ENCODE measurements at places on chromosomes 2 and 18.

GRCh38 chr2:118548880-118549488 lies 298.5 kb downstream of the EN1 start:
- ATAC-seq: no peak

GRCh38 chr2:217935901-217936684 lies 66.7 kb downstream of the TNS1 start:
- no peak for ATAC-seq

DNA sequence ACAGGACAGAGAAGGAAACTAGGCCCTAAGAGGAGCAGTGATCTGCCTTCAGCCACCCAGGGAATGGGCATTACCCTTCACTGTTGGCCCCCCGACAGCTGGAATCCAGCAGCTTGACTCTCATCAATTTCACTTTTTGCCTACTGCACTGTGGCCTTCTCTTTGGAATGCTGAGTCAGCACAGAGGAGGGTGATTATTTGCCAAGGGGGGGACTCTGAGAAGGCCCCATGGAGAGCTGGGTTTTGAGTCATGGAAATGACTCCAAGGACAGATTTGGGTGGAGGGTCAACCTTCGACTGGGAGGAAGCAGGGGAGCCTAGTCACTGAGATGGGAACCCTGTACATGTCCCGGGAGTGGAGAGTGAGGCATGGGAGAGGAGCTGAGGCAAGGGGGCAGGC lies 38.1 kb upstream of the NTSR2 start:
- no peak for ATAC-seq

DNA sequence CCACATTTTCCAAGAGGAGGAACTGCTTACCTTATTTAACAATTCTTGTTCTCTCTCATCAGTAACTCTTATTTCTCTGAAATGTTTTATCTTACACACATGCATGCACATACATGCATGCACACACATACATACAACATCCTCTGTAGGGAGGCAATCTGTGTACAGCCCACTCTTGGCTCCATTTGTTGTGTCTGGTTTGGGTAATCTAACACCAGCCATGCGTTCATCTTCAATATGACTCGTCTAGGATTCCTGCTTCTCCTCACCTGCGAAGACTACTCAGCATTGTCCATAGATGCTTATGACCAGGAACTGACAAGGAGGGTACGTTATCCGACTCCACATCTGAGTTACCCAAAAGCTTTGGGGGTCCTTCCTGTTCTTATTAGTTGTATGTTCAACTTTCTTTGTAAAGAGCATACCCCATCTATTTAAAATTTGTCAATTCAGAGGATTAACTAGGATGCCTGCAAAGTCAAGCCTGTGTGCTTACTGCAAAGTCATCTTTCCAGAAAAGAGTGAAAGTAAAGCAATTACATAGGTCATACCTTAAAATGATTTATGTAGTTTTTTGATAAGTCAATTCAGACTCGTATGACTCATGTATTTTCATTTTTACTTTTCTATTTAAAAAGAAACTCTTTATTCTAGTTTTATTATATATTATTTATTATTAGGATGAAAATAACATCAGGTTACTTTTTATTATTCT lies 18.2 kb downstream of the LYPD6B start:
- no peak for ATAC-seq

DNA sequence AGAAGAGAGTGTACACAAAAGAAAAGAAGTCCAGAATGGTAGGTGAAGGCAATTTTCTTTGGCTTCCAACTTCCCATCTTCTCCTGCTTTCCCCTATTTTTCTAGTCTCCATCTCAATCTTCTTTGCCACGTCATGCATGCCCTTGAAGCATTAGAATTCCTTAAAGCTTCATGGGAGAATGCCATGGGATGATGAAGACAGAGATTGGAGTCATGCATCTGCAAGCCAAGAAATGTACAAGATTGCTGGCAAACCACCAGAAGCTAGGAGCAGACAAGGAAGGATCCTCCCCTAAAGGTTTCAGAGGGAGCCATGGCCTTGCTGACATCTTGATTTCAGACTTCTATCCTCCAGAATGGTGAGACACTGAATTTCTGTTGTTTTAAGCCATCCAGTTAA lies 305.9 kb downstream of the HRH4 start:
- ATAC-seq: no peak

DNA sequence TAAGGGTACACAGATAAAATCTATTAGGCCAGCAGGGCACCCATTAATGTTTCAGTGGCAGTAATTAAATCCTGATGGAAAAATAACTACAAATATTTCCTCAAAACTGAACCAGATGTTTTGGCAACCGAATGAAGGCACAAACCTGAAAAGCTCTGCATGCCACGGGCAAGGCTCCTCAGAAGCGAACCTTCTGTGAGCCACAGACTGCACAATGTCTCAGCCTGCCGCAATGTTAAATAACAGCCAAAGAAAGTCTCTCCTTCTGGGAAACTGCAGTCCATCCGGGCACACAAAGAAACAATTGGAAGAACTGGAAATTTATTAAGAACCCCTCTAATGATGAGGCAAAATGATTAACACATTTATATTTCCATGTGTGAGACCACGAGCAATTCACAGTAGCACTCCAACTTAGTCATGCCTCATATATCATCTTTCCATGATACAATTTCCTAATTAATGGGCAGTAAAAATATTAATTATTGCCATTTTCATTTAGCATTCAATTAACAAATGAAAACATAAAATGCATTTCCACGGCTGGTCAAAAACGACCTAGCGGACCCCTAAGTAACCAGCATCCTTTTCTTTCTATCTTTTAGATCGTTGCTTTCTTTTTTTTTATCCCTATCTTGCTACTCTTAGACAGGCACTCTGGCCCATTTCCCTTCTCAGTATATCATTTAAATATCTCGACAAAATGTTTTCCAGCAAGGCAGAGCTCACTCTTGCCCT lies 237.5 kb downstream of the EPHA4 start:
- ATAC-seq: no peak

DNA sequence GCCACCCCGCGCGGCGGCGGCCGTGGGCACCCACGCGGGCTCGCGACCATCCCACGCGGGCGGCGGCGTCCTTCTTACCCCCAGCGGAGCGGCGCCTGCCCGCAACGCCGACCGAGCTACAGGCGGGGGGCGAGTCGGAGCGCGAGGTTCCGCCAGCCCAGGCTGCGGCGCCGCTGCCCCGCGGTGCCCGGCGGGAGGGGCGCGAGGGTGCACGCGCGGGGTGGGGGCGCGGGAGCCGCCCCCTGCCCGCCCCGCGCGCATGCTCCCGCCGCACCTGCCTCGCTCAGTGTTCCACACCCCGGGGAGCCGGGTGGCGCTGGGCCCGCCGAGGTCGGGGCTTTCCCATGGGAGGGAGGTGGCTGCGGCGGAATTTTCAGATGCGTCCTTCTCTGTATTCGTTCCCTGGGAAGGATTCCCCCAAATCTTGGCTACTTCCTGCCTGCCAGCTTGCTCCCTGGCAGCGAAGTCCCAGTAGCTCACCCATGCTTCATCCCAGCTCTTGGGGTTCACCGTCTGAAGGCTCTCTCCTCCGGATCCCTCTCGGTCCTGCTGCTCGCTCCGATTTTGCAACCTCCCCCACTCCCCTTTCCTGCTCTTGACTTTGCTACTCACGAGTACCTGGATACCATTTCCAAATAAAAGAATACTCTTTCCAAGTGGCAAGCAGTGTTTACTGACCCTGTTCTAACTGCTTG lies at the start of gene L3MBTL4:
L3MBTL4 (minus strand) TSS at position 189 of the 695 bp plus-strand sequence. CDS start 103,286 bp downstream, outside the sequence.
- ATAC-seq: peak; percentile 25

- no peak for ATAC-seq
These were observed 54.7 kb downstream of the FARP2 start for GRCh38 chr2:241410739-241411176.

DNA sequence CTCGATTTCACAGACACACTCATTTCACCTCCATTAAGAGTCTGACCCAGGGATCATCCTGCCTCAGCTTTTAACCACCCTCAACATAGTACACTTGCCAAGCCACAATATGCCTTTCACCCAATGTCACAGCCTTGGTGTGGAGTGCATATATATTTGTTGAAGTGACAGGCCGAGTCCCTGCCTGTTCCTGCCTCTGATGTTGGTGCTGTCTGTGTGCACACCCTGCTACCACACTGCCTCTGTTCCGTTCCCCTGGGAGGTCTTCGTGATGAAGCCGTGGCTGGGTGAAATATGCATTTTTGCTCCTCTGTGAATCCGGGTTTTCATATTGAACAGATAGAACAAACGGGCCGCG lies 90.3 kb downstream of the RNF144A start:
- ATAC-seq: no peak

- ATAC-seq: peak; percentile 24
These were observed 2.5 kb downstream of the KLF7 start for GRCh38 chr2:207163053-207163755.

- ATAC-seq: no peak
These were observed 27.3 kb upstream of the SPOPL start for GRCh38 chr2:138474100-138474825.

DNA sequence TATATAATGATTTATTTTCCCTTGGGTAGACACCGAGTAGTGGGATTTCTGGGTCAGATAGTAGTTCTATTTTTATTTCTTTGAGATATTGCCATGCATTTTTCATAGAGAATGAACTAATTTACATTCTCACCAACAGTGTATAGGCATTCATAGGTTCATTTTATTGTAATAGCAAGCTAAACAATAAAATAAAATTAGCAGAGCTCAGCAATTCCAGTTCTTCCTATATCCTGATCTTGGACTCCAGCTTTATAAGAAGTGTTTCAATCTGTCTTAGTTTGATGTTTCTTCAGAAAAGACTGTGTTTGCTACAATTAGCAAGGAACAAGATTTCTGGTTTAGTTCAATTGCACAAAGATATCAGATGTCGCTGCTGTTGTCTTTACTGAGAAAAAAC lies 1024.4 kb upstream of the LRRTM1 start:
- no peak for ATAC-seq

GRCh38 chr2:43300781-43301583 lies 74.6 kb upstream of the ZFP36L2 start:
- no peak for ATAC-seq

DNA sequence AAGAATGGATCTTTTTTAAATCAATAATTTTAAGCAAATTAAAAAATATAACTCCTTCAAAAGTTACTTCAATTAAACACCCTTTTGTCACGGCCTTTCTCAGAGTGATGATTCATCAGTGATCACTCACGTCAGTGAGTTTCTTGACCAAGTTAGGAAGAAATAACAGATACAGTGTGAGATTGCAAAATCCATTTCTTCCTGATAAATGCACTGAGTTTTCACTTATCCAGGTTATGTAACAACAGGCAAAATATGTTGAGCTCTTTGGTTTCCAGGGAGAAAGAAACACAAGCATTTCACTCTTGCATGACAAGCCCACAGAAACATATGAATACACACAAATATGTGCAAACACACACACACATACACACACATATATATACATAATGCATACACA lies 195.9 kb upstream of the CYRIA start:
- ATAC-seq: no peak

DNA sequence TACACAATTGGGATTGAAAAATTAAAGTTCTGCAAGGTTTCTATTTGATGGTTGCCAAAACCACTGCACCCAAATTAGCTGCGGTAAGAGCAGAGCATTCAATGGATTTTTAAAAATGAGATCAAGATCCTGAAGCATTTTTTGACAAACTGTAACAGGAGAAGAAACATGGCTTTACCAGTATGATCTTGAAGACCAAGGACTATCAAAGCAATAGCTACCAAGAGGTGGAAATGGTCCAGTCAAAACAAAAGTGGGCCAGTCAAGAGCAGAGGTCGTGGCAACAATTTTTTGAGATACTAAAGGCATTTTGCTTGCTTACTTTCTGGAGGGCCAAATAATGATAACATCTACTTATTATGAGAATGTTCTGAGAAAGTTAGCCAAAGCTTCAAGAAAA lies 186.8 kb downstream of the RDH14 start:
- no peak for ATAC-seq

GRCh38 chr2:27471961-27472360 lies 17.6 kb downstream of the IFT172 start:
- ATAC-seq: no peak

GRCh38 chr18:9869715-9870430 lies 15.9 kb upstream of the TXNDC2 start:
- no peak for ATAC-seq

- ATAC-seq: no peak
These were observed 161.2 kb upstream of the PIEZO2 start for GRCh38 chr18:11310476-11311086.

DNA sequence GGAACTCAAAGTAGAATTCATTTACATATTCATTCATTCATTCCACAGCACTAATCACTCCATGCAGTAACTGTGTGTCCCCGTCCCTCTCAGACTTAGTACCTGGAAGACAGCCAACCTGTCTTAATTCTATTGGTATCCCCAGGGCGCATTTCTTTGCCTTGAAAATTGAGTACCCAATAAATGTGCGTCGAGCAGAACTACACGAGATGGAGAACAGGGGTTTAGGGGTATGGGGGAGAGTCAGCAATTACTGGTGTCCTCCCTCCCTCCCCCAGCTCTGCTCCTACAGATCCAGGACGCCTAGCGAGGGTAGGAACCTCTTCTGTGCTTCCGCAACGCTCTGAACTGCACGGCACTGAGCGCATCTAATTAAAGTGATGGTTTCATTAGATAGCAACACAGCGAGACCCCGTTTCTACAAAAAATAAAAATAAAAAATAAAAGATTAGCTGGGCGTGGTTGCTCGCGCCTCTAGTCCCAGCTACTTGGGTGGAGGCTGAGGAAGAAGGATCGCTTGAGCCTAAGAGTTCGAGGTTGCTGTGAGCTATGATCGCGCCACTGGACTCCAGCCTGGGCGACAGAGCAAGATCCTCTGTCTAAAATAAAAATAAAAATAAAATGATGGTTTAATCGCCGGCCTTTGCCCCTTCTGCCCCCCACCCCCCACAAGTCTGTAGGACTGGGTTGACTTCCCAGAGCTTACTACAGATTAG lies 614 bp upstream of the FKBP1B start:
- no peak for ATAC-seq

- ATAC-seq: no peak
These were observed 65.6 kb downstream of the MYCN start for GRCh38 chr2:16005816-16006536.

GRCh38 chr2:36577884-36578283 lies 20.1 kb downstream of the FEZ2 start:
- ATAC-seq: no peak

DNA sequence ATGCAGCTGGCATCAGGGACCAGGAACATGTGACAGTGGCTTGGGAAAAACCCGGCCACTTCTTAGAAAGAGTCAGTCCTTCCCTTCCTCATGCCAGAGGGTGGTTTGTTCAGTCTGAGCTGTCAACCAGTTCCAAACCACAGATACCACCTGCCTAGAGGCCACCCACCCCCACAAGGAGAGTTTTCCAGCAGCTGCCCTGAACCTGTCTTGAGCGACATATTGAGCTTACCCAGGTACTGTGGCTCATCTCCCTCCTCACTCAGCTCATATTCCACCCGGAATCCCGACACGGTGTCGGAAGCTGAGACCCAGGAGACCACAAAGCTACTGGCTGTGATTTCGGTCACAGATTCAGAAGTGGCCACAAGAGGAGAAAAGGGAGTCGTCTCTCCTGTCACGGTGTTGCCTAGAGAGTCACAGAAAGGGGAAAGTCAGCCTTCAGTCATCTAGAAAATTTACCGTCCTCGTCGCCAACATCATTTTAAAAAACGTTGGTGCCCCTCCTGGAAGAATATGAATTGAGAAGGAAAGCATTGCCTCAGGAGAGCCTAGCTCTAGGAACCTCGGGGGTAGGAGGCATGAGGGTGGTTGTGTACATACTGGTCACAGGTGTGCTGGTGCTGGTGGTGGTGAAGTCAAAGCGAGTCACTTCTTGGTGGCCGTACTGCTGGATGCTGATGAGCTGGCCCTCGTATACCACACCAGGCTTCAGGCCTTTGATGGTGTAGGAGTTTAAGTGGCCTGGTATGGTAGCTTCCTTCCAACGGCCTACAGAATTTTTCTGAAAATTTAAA lies 26.3 kb downstream of the FN1 start:
- no peak for ATAC-seq

GRCh38 chr2:206276169-206276942 lies 1.9 kb downstream of the ZDBF2 start:
- no peak for ATAC-seq
